ENCODE measurements at places on chromosomes 7 and 10.

DNA sequence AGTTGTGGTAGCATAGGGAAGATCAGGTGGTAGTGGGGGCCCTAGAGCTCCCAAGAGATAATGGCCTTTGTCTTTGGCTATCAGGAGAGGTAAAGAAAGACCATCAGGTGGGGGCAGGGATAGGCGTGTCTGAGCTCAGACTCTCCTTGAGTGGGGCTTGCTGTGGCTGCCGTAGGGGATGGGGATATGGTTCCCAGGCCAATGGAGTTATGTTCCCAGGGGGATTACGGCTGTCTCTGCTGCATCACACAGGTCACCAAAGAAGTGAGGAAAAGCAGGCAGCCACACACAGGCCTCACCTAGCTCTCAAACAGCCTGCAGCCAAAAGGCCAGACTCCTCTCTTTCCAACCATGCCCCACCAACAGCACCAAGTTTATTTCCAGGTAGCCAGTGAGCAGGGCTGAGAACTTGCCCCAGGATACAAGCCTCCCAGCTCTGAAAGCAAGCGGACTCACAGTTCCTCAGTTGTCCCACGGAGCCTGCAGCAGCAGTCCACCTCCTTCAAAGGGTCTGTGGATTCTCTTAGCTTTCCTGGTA lies 37.6 kb upstream of the C1QL3 start:
- DNase-seq, result no peak

DNA sequence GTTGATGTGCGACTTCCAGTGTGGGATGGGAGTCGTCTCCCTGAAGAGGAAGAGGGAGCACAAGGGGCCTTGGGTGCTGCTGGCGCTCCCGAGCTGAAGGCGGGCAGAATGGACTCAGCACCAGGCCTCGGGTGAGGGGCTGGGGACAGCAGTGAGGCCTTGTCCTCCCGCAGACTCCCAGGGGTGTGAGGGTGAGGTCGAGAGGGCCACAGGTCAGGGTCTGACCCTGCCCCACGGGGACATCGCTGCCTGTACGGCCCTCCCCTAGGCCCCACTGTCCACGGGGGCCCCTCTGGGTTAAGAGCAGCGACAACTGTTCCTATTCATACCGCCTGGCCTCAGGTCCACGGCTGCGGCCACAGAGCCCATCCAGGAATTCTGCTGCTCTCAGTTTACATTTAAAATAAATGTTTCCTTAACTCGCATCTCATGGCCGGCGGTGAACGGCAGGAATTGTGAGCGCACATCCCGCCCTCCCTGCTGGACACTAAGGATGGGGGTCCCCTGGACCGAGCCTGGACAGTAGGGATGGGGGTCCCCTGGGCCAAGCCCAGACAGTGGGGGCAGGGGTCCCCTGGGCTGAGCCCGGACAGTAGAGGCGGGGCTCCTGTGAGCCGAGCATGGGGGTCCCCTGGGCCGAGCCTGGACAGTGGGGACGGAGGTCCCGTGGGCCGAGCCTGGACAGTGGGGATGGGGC lies 61.7 kb downstream of the PDGFA start:
- DNase-seq, result no peak

DNA sequence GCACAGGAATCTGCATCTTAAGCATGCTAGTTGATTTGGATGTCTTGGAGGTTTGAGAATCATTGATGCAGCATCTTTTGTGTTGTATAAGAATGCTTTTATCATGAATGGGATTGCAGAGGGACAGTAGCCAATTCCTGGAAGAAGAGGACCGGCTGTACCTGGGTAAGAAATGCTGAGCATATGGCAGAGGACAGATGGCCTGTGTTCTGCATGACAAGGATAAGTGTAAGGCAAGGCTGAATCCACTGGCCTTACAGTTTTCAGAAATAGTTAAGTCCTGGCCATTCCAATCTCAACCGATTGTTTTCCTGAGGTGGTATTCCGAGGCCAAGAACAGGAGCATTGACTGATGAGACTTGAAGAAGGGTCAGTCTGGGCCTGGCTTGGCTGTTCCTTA lies 24.4 kb upstream of the KBTBD2 start:
- DNase-seq, result no peak

GRCh38 chr10:48205918-48206317 lies 68.6 kb downstream of the FRMPD2 start:
- DNase-seq, result no peak

DNA sequence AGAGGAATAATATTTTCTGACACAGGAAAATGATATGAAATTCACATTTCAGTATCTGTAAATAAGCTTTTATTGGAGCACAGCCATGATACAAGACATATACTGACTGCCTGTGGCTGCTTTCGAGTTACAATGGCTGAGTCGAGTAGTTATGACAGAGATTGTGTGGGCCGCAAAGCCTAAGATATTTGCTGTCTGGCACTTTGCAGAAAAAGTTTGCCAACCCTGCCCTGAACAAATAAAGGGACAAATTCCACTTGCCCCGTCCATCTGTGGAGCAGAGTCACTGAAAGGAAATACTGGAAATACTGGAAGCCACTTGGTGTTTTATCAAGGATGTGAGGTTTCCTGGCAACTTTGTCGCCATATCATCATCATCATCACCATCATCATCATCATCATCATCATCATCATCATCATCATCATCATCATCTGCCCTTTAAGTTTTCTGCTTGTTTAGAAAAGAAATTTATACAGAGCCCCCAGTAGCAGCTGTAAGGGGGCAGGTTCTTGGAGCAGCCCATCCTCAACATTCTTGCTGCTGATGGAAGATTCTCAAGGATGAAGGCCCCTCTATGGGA lies 85.8 kb downstream of the TCF7L2 start:
- DNase-seq, result no peak

GRCh38 chr7:140649556-140650205 lies 9.1 kb upstream of the DENND2A start:
- DNase-seq, result no peak

- no peak for DNase-seq
Measured at GRCh38 chr10:71539442-71540118, 142.9 kb downstream of the CDH23 start.

GRCh38 chr7:127677433-127678230 lies 25.6 kb downstream of the SND1 start:
- DNase-seq, result no peak

DNA sequence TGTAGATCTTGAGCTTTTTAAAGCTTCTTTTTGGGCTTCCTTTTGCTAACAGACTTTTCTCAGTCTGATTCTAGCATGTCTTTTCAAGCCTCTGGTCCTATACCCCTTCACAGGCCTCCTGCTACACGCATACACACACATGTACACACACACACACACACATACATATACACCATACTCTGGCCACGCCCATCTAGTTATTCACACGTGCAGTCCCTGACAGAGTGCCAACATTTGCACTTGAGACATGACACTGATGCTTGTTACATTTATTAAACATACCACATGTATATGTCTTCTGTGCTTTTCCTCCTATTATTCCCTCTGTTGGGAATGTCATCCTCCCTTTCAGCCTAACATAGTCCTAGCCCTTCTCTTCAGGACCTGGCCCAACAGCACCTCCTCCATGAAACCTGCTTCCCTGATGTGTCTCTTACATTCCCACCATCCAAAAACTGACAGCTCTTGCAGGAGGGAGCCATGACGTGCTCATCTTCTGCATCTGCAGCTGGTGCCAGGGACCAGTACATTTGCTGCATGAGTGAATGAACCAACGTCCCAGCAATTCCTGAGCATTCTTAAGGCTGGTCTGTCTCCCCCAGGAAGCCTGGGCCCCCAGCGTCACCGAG lies 222.1 kb downstream of the ARHGAP12 start:
- no peak for DNase-seq

- no peak for DNase-seq
Measured at GRCh38 chr10:62819141-62819920, 3.2 kb upstream of the EGR2 start.

DNA sequence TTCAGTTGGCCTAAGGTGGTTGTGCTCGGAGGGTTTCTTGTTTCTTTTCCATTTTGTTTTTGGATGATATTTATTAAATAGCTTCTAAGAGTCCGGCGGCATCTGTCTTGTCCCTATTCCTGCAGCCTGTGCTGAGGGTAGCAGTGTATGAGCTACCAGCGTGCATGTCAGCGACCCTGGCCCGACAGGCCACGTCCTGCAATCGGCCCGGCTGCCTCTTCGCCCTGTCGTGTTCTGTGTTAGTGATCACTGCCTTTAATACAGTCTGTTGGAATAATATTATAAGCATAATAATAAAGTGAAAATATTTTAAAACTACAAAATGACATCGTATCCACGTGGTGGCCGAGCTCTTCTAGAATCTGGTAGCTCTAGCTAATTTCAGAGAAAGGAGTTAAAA lies 20.4 kb downstream of the GATA3 start:
- no peak for DNase-seq

GRCh38 chr10:47098238-47098637 lies 187.0 kb downstream of the PTPN20 start:
- DNase-seq, result no peak

DNA sequence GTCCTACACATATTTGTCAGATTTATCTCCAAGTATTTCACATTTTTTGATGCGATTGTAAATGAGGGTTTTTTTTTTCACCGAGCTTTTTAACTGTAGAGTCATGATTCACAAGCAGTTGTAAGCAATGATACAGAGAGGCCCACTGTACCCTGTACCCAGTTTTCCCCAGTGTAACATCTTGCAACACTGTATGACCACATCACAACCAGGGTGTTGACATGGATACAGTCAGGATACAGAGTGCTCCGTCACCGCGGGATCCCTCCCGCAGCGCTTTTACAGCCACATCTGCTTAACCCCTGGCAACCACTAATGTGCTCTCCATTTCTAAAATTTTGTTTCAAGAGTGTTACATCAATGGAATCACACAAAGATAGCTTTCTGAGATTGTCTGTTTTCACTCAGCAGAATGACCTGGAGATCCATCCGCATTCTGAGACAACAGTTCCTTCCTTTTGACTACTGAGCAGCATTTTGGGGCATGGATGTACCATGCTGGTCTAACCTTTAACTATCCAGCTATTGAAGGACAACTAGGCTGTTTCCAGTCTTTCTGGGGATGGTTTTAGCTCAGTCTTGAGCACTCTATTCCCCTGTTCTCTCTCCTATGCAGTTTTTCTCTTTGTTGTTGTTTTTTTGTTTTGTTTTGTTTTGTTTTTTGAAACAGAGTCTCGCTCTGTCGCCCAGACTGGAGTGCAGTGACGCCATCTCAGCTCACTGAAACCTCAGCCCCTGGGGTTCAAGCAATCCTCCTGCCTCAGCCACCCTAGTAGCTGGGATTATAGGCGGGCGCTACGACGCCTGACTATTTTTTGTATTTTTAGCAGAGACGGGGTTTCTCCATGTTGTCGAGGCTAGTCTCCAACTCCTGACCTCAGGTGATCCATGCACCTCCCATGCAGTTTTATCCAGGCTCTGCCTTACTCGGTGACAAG lies 25.9 kb downstream of the GPRIN2 start:
- DNase-seq, result no peak

DNA sequence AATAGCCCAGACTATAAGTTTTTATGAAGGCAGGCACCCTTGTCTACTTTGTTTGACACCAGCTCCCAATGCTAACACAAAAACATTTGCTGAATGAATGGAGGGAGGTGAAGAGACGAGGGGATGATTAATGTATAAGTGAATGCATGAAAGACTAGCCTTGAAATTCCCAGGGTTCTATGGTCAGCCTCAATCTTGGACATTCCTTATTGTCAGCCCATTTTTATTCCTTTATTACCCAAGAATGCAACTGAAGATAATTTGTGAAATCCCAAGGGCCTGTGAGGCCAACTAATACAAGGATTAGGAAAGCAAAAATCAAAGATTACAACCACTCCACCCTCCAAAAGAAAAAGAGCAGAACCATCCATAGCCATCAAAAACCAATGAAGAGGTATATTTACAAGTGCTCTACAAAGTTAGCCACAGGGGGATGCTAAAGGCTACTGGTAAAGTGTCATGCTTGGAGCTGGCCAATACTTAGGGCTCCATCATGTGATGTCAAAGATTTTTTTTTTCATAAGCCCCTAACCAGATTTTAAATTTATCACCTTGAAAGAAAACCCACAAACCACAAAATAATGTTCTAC lies 40.0 kb upstream of the ASAH2 start:
- no peak for DNase-seq

DNA sequence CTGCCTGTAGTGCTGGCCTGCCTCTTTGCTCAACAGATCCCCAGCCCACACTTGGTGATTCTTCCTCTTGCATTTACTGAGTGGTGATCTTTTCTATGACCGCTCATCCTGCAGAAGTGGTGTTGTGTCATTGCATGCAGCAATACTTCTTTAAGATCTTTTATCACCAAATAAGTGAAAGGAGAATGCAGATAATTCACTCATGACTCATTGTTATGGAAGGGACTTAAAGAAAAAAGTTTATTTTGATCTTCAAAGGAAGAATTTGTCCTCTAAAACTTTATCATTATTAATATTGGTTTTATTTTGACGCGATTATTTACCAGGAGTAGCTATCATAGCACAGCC lies 489.1 kb upstream of the CELF2 start:
- DNase-seq, result no peak

DNA sequence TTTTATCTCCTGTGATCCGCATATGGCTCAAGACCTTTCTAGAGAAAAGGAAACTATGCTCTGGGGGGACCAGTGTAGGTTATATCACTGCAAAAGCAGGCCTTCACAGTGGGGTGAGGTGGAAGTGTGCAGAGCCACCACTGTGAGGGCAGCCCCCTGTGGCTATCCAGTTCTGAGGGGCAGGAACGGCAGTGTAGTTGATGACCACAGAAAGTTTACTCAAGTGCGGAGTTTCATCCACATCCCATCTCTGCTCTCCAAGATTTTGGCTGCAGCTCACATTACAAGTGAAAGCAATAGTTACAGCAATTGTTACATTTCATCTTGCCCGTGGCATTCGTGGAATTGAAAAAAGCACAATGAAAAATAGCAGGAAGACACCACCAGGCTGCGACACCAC lies 345.9 kb upstream of the GALNT17 start:
- no peak for DNase-seq

- no peak for DNase-seq
Measured at GRCh38 chr7:153564391-153564790, 487.8 kb upstream of the DPP6 start.

DNA sequence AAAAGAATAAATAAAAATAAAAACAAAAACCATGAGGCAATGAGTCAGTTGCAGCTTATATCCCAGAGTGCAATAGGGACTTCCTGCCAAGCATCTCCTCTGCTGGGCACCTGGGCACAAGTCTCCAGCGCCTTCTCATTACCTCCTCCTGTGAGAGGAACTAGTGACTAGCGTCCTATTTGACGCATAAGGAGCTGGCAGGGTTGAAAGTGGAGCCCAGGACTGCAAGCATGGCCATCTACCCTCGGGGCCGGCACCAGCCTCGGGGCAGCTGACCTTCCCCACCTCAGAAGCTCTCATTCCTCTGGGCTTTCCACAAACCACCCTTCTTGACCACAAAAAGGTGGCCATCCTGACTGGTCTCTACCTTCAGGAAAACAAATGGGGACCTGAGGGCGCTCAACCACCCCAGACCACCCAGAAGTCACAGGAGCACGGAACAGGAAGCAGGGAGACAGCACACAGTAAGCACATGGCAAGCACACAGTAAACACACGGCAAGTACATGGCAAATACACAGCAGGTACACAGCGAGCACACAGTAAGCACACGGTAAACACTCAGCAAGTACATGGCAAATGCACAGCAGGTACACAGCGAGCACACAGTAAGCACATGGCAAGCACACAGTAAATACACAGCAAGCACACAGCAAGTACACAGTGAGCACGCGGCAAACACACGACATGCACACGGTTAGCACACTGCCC lies 19.1 kb downstream of the CTBP2 start:
- no peak for DNase-seq

Measured in Panc1 (cell line).